ENCODE measurements at places on chromosomes 2 and 18.

DNA sequence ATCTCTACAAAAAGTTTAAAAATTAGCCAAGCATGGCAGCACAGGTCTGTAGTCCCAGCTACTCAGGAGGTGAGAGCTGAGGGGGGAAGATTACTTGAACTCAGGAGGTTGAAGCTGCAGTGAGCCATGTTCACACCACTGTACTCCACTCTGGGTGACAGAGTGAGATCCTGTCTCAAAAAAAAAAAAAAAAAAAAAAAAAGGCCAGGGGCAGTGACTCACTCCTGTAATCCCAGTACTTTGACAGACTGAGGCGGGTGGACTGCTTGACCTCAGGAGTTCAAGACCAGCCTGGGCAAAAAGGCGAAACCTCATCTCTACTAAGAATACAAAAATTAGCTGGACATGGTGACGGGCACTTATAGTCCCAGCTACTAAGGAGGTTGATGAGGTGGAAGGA is 37.0 kb downstream of the PUM2 start:
- peak; percentile 34 for DNase-seq

- DNase-seq = no peak
These were observed 6.4 kb upstream of the IL1RL1 start for GRCh38 chr2:102304711-102305611.

GRCh38 chr18:58110398-58110797 is 66.4 kb downstream of the NEDD4L start:
- no peak for DNase-seq

- peak; percentile 71 for DNase-seq
These were observed 18.6 kb upstream of the MRPL19 start for GRCh38 chr2:75627902-75628504.

All from fibroblast of skin of right biceps (primary cell).